ENCODE measurements at places on chromosomes 4 and X.

DNA sequence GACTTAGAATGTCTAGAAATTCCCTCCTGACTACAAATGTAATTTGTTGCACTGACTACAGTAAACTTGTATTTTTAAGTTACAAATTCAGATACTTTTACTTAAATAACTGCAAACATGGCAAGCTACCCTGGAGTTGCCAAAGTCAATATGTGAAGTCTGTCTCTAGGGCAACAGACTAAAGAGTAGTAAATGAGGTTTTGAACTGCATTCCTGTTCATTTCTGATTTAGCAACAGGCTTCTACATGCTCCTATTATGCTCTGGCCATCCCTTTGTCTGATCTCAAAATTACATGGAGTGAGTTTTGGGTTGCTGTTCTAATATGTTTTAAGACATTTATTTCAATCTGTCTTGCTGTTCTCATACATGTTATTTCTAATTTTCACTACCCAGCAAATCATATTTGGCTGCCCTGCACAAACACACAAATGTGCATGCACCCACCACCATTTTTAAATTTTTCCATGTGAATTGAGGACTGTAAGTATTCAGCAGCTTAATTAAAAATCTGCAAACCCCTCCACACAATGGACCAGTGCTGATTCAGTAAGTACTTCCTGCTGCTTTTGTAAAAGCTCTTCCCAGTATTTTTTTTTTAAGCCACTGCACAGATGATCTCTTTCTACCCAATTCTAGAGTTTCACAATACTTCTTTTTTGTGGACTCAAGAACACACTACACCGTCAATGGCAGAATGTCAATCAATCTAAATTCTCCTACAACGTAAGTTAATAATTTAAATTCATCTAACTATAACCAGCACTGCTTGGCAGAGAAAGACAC is 26.7 kb downstream of the SH3RF1 start:
- no peak for DNase-seq

DNA sequence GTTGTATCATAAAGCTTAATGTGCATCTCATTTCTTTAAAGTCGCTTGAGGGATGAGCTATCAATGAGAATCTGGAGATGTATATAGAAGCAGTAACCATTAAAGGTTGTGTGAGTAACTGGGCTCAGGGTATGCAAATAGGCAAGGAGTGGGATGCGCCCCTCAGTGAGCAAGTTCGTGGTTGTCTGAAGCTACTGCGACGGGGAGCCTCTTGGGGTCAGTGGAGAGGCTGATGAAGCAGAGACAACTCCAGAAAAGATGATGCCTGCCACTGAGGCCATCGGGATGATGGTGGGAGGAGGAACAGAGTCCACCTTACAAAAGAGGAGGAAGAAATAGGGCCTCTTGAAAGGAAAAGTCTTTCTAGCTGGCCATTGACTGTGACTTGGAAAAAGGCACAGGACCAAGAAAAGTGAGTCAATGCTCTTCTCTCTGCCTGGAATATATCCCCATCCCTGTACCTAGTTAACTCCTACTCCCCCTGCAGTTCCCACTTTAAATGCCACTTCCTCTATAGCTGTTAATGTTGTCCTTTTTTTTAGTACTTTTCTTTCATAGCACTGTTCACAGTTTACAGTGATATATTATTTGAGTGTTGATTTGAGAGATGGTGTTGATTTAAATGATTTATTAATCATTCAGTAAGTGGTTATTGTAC is 51.4 kb upstream of the LSM6 start:
- DNase-seq, result no peak

DNA sequence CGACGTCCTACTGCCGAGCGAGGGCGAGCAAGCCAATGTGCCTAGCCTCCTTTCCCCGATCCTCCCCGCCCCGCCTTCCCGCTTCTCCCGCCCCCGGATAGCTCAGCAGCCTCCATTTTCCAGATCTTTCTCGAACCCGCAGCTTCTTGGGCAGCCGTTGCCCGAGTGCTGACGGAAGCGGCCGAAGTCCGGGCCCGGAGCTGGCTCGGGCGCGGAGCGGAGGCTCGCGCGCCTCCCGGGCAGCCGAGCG is 172 bp upstream of the HSPA4L start:
- no peak for DNase-seq

- no peak for DNase-seq
Measured at GRCh38 chr4:134668237-134668636, 466.6 kb upstream of the PABPC4L start.

GRCh38 chrX:68719181-68719903 is 71.9 kb downstream of the STARD8 start:
- DNase-seq, result no peak

- DNase-seq, result no peak
Measured at GRCh38 chrX:3407781-3408180, 61.3 kb upstream of the MXRA5 start.

- DNase-seq, result no peak
Measured at GRCh38 chr4:89871211-89871610, 23.4 kb upstream of the MMRN1 start.

DNA sequence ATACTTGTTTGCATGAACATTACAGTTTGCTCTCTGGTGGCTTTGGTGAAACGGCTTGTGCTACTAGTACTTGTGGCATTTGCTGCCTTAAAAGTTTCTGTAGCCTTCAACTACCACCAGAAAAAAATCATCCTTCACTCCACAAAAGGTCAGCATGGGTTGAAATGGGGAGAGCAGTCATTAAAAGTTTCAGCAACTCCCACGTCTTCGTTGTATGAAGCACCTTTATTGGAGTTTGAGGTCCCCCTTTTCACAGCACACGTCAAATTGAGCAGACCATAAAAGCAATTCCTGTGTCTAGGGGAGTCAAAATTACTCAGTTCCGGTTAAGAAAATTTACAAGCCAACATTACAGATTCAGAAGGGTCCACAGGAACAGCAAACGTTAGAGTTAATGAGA is 23.0 kb upstream of the CCNA2 start:
- DNase-seq, result no peak

GRCh38 chrX:105758754-105759153 is 63.6 kb upstream of the NRK start:
- no peak for DNase-seq

- no peak for DNase-seq
Measured at GRCh38 chr4:3451956-3452355, 10.2 kb downstream of the HGFAC start.

- no peak for DNase-seq
Measured at GRCh38 chrX:141221611-141222010, 20.7 kb downstream of the SPANXC start.

DNA sequence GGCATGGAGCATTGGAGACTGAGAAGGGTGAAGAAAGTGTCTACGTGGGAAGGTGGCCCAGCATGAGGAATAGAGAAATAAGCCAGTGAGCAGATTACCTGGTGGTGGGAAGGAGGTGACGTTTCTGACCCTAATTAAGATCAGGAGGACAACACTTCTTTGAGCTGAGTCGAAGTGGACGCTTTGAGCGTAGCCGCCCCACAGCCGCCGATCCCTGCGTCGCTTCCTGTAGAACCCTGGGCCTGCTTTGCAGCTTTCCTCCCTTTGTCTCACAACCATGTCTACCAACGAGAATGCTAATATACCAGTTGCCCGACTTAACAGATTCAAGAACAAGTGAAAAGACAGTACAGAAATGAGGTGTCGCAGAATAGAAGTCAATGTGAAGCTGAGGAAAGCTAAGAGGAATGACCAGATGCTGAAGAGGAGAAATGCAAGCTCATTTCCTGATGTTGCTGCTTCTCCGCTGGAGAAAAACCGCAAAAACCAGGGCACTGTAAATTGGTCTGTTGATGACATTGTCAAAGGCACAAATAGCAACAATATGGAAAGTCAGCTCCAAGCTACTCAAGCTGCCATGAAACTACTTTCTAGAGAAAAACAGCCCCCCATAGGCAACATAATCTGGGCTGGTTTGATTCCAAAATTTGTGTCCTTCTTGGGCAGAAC is 6.4 kb upstream of the ANTXR2 start:
- DNase-seq, result no peak

- DNase-seq, result no peak
Measured at GRCh38 chr4:96525898-96526297, 686.0 kb downstream of the PDHA2 start.

All from stimulated activated CD4-positive, alpha-beta T cell treated with anti-CD3 and anti-CD28 coated beads, Interleukin-4, amount 100 ng/mL, for 4 hours (primary cell).